ENCODE measurements at places on chromosomes 6 and 20.

DNA sequence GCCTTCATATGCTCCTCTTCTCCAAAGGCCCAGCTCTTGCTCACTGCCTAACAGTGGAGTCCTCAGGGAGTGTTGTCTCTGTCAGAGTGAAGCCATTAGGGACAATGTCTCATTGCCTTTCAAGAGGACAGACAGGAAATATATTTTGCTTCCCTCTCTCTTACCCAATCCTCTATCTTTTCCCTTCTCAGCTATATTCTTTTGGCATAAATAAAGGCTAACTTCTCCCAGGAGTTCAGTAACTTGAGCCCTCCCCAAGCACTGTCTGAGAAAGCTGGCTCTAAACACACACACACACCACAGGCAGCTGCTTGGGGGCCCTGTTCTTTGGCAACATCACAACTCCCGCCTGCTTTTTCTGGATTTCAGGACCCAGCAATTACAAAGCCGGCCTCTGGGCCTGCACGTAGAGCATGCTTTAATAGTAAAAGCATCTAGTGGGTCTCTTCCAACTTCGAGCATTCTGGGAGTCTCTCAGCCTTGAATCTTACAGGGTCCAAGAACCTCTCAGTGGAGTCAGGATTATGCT, 34.7 kb upstream of the LAMA4 start:
- peak; percentile 72 for DNase-seq

GRCh38 chr6:113860181-113860955, 3.2 kb downstream of the MARCKS start:
- peak; percentile 30 for DNase-seq

DNA sequence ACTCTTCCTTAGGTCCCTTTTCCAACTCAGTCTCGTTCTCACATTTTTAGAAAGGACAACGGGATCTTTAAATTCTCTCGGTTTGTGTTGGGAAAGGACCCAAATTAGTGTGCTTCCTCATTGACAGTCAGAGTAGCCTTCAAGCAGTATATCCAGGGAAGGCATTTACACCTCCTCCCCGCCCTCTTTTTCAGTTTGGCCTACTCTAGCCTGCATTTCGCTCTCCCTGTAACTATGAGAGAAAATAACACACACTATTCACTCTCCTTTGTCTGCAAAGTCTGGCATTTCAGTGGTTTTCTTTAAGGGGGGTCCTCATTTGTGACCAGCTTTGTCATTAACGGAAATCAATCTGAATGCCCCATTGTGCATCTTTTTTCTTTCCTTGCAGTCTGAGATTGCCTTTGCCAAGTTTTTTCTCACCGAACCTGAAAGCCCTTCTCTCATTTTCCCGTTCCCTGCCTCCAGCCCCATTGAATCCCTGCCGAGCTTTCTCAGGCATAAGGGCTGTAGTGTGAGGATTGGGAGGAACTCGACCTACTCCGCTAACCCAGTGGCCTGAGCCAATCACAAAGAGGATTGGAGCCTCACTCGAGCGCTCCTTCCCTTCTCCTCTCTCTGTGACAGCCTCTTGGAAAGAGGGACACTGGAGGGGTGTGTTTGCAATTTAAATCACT, 393 bp upstream of the FABP7 start:
- DNase-seq = no peak

- DNase-seq = no peak
Measured at GRCh38 chr6:34079899-34080298, 66.0 kb downstream of the GRM4 start.

GRCh38 chr6:24798740-24799540, at the start of gene ARMH2:
ARMH2 (minus strand) TSS chr6:24798917; CDS start chr6:24798857, 60 bp downstream.
- no peak for DNase-seq

DNA sequence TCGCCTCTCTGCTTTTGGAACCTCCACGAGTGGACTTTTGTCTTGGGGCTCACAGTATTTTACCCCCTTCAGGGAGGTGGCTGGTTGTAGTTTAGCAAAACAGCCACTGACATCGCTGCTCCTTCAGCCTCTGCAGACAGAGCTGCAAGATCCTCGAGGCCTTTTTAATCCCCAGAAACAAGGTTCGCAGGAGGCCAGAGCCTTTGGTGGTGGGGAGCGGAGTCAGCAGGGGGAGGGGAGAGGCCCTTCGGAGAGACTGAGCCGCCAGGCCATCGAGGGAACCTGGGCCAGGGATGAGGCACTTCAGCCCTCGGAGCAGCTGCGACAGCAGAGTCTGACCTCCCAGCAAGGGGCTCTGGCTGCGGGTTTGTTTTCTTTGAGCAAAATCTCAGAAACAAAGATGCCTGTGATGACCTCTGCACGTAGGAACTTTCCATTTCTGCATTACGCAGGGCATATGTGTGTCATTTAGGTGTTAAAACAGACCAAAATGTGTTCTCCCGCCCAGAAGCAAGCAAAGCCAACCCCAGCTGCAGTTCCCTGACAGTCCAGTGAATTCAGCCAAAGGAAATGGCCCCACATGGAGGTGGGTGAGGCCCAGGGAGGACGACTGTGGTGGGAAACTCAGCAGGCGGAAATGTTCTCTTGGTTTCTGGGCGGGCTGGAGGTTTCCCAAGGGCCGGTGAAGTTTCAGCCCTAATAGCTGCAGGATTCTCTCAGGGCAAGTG, 171.2 kb upstream of the SULF2 start:
- no peak for DNase-seq

DNA sequence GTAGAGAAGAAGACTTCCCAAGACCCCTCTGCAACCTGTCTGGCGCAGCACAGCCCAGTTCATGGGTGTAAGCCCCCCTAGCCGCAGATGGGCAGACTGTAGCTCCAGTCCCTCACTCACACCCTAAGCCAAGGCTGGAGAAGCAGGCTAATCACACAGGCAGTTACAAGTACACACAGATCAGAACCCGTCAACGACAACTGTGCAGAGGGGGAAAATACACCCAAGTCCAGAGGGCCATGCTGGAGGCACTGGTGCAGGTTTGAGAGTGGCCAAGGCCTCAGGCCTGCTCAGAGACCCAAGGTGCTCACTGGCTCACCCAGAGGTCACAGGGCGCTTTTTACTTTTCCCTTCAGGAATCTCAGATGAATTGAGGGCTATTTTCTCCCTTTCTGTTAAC, 106.1 kb downstream of the NOL4L start:
- DNase-seq = no peak

- DNase-seq = peak; percentile 70
Measured at GRCh38 chr20:49768204-49769047, 44.2 kb upstream of the SLC9A8 start.

DNA sequence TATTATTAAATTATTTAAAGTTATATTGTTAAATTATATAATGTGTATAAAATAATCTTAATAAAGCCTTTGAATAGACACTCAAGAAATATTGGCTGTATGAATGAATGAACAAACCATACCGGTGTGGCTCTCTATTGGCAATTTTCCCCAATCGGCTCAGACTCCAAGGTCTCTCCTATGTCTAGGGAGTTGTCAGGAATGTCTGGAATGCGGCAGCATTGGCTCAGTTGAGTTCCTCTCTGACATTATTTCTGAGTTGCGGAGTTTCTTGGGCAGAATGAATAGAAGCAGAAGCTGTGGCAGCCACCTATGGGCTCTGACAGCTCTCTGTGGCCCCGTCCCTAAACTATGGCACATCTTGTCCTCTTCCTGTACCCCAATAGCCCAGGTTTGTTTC, 111.0 kb downstream of the SOBP start:
- no peak for DNase-seq
